ENCODE measurements at places on chromosomes 2 and 18. TPM values are rescaled to one million over a fixed set of nuclear protein-coding genes. Genes with fewer than 3 reads are reported as not detected.

DNA sequence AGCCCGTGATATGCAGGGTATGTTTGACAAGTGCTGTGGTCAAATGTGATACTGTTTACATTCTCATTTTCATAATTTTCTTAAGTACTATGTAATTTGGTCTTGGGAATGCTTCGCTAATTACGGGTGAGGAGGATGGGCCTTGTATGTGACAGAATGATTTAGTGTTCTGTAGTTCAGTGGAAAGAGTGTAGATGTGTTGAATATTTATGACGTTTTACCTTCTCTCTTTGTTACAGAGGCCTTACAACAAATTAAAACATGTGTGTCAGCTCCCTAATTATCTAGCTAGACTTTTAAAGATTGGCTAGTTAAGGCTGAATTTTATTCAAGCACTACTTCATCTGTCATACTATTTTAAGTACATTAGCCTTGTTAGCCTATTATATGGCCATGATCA, 10.6 kb upstream of the CHRNA1 start:
- DNase-seq: no peak

DNA sequence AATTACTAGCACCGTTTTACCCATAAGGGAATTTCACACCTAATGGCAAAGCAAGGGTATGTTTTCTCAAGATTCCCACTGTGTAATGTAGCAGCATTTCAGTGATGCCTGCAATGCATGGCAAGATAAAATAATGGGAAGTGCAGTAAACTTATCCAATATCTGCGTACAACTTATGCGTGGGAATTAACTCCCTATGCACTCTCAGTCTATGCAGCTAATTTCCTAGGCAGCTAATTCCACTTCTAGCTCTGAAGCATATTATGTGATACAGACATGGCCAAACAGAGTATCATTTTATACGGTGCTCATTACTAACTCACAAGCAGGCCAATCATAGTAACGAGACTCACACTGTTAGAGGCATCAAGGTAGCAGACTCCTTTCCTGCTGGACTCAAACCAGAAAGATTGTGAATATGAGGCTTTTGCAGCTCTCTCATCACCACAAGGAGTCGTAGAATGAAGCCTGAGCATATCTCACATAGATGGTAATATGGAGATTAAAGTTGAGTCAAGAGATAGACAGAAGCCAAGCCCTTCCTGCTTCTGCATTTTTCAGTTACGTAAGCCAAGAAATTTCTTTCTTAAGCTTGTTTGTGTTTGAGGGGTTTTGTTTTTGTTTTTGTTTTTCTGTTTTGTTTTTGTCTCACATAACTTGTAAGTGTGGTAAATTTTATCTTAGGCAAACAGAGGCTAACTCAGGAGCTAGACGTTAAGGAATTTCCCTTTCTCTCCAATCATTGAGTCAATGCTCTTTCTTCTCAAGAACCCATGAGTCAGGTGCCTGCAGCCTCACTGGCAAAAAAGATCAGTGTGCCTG, 34.8 kb upstream of the ITGAV start:
- DNase-seq: no peak

The RIF1 gene
- 73.5 TPM for total RNA-seq

DNA sequence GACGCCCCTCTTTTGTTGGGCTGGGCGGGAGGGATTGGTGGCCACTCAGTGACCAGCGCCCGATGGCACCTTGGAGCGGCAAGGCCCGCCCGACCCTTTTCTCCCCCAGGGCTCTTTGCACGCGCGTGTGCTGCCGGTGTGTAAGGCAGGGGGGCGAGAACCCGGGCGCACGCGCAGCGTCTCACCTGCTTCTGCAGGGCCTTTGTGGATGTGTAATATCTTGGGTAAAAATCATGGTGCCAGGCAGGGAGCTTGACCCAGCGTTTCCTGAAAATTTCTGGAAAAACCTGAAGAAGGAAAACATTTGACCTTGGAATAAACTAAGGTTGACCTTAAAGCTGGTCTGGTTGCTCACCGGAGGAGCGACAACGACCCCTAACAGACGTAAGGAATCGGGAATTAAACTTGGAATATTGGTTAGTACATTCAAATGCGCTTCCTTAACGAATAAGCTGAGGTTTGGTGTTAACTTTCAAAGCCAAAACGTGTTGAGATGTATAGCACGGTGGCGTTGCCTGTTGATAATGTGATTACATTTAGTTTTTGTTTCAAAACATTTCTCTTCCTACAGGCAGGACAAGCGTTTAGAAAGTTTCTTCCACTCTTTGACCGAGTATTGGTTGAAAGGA, 438 bp downstream of the HSPE1 start:
- DNase-seq: no peak

DNA sequence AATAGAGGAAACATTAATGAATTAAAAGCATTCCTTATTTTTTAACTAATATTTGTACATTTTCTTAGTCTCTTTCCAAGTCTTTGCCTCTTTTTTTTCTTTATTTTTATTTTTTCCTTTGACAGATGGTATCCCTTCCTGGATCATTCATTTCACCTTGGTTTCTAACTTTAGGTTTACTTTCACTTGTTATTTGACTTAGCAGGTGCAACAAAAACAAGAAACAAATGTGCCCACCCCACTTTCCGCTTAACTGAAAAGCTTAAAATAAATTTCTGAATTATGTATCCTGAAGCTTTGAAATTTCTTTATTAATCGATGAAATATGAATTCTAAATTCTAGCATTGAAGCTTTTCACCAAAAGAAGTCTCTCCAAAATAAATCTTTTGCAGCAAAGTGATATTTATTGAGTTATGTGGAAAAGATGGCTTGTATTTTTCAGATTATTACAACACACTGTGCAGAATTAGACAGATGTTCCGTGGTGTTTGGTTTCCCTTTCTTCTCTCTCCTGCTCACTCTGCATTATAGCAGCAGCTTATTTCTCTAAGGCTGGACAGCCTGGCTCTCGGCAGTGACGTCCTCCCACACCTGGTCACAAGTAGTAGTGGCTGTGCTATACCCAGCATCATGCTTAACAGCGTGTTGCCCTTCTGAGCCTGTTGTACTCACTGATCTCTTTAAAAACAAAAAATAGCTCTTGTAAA, 99.1 kb upstream of the ZNF397 start:
- DNase-seq: no peak

DNA sequence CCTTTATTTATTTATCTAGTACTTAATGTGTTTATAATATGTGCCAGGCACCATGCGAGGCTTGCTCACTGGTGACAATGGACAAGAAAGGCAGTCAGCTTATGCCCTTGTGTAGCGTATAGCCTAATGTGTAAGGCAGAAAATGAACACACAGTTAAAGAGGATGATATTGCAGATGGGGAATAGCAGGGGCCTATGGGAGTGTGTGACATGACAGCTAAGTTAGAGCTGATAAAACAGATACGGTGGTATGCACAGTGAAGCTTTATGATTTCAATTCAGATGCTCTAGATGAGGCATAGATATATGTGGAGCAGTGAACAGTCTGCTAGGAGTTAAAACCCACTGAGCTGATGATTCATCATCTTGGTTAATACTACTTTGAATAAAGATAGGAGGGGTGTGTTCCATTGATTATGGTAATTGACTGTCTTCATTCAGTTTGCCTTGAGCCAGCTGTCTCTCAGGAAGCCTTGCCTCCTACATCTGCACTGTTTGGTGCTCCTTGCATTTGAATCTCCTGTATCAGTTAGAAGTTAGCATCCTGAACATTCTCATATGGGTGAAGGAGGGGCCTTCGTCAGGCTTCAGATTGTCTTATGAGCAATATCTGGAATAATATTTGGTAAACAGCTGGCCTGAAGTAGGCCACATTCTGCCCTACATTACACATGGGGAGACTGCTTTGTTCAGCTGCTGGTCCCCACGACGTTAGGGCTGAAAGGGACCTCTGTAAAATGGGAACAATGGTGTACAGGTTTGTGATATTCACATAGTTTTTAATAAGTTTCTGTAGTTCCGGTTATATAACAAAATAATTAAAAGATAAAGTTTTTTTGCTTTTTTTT, 13.2 kb downstream of the MAP4K4 start:
- no peak for DNase-seq

DNA sequence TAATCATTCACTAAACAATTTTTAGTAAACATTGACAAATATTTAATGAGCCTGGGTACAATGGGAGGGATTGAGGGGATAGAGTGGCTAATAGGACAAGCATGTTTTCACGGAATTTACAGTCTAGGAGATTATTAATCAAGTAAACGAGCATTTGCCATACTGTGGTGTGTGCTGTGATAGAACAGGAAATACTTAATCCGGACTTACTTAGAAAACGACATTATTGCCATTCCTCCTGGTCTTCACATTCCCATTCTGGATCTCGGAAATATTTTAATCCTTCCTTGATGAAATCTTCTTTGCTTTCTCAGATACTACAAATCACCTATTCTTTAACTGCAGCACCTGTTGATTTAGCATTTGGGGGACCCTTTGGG, 905 bp downstream of the TTLL4 start:
- DNase-seq: no peak

GRCh38 chr2:125979886-125980285, 676.1 kb upstream of the GYPC start:
- no peak for DNase-seq

- DNase-seq: no peak
Observed at GRCh38 chr18:4134700-4135099, 320.4 kb downstream of the DLGAP1 start.

DNA sequence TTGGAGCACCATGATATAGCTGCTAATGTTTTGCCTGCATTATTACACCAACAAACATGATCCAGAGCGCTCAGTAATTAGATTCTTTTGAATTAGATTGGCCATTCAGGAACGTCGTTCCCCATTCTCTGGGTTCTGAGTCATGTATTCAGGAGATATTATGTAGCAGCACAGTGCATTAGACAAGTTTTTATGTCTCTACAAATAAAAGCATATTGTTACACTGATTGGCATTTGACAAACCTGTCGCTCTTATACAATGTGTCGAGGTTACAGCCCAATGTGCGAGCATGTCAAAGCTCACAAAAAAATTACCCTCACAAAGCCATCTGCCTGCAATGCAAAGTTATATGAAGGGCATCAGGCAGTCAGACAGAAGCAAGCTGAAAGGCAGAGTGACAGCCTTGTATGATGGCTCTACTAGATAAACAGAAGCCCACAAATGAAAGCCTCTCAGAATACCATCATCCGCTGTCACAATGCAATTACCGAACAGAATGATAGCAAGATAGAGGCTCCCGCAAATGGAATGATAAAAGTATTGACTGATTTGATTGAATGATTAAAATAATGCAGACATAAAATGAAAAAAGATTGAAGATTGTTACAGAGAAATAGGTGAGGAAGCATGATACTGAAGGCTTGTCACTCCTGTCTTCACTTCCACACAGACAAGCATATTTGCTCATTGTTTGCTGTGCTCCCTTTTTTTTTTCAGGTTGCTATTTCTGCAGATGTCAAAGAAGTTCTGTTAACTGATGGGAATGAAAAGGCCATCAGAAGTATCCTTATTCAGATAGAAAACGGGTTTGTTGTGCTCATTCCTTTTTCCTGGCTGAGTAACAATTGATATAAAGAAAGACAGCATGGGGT, 234.6 kb upstream of the SIX3 start:
- DNase-seq: no peak

- no peak for DNase-seq
Observed at GRCh38 chr2:173545364-173545763, 190.7 kb downstream of the CDCA7 start.

Measured in activated CD8-positive, alpha-beta memory T cell treated with anti-CD3 and anti-CD28 coated beads, Interleukin-2, amount 10 ng/mL, durations not matched to agents 7 days and 5 days (primary cell).